ENCODE measurements at places on chromosomes 3 and 15. TPM values are rescaled to one million over a fixed set of nuclear protein-coding genes. Genes with fewer than 3 reads are reported as not detected.

The TRA2B gene
- 215 TPM for total RNA-seq

The C3orf22 gene
- total RNA-seq, result not detected

The RPL4 gene
- 5,812 TPM for total RNA-seq

The C3orf49 gene
- total RNA-seq, result not detected

The CSTA gene
- 0.89 TPM for total RNA-seq

The CNTN3 gene
- 0.58 TPM for total RNA-seq

The THRB gene
- total RNA-seq, result 7.3 TPM

The FBLN2 gene
- 16.1 TPM for total RNA-seq

The AP3B2 gene
- not detected for total RNA-seq

The CIDEC gene
- 0.29 TPM for total RNA-seq

The MOBP gene
- total RNA-seq, result not detected

The INKA1 gene
- total RNA-seq, result 2.5 TPM

The NAALADL2 gene
- 0.86 TPM for total RNA-seq

The DPPA2 gene
- total RNA-seq, result not detected

The ARL14 gene
- total RNA-seq, result not detected

The CHST2 gene
- 21.3 TPM for total RNA-seq

The CACNA1D gene
- total RNA-seq, result not detected

The ERC2 gene
- not detected for total RNA-seq

The SI gene
- total RNA-seq, result not detected

The TRH gene
- total RNA-seq, result 0.18 TPM

The RTP3 gene
- total RNA-seq, result not detected

The SAXO2 gene
- total RNA-seq, result 0.71 TPM

The TMC3 gene
- not detected for total RNA-seq

The ACTRT3 gene
- total RNA-seq, result 3.4 TPM

The TPM1 gene
- total RNA-seq, result 365 TPM

The TFG gene
- total RNA-seq, result 151 TPM

The FBXO40 gene
- not detected for total RNA-seq

The BCHE gene
- total RNA-seq, result 5.8 TPM

The SH3GL3 gene
- not detected for total RNA-seq

The CCR4 gene
- total RNA-seq, result not detected

The SUSD5 gene
- 0.58 TPM for total RNA-seq

The SMCO1 gene
- not detected for total RNA-seq

The SNX33 gene
- total RNA-seq, result 20.0 TPM

The IL17RB gene
- total RNA-seq, result not detected

The ZNF501 gene
- total RNA-seq, result 3.5 TPM

The RBM15B gene
- 22.2 TPM for total RNA-seq

The SLC2A2 gene
- not detected for total RNA-seq

The SORD gene
- 25.5 TPM for total RNA-seq

The NDUFB4 gene
- total RNA-seq, result 119 TPM

The SELENOS gene
- 83.6 TPM for total RNA-seq

The GOLGA8Q gene
- total RNA-seq, result not detected

The EAF1 gene
- total RNA-seq, result 11.7 TPM

The DUOXA2 gene
- not detected for total RNA-seq

The GPR15 gene
- not detected for total RNA-seq

The DLEC1 gene
- 0.18 TPM for total RNA-seq

The C3orf20 gene
- total RNA-seq, result not detected

The GAP43 gene
- not detected for total RNA-seq

The TGM4 gene
- total RNA-seq, result not detected

The EAF2 gene
- 1.4 TPM for total RNA-seq

The FBXL22 gene
- 0.58 TPM for total RNA-seq

The SYNPR gene
- not detected for total RNA-seq

Data from myometrial cell (primary cell).